Peyer's patch (tissue), 4 donors: ENCODE measurements at places on chromosomes 1 and 21. TPM values are rescaled to one million over a fixed set of nuclear protein-coding genes. Genes with fewer than 3 reads are reported as not detected.

- peak; percentile 28 for DNase-seq
These were observed 12.4 kb downstream of the HYI start for GRCh38 chr1:43441166-43441893.

GRCh38 chr1:200954434-200954833 is 59.7 kb downstream of the INAVA start:
- DNase-seq: no peak

DNA sequence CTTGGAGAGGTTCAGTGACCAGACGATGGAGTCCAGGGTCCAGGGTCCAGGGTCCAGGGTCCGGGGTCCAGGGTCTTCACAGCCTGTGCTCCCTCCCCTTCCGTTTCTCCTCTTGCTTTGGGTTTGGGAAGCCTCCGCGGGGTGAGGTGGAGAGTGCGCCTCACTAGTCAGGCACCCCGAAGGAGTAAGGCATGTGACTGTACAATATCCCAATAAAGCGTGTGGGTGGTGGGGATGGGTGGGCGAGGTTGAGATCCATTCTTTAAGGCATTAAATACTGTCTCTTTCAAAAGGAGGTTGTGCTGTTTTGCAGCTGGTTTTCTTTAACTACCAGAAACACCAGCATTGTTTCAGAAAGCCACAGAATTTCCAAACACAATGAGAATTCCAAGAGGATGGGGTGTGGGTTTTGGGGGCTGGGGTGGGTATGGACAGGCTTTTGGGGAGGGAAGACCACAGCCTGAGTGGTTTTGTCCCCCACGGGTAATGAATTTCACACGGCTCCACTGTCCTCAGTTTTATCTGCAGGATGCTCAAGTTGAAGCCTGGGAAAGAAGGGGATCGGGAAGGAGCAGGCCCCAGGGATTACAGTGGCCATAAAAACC is 65.7 kb downstream of the KIF26B start:
- DNase-seq: no peak

GRCh38 chr1:76870037-76870436 is 2.8 kb downstream of the ST6GALNAC5 start:
- DNase-seq: no peak

GNAT2 gene
- not detected for total RNA-seq

GRCh38 chr1:109047339-109047738 is 5.4 kb upstream of the WDR47 start:
- no peak for DNase-seq

DNA sequence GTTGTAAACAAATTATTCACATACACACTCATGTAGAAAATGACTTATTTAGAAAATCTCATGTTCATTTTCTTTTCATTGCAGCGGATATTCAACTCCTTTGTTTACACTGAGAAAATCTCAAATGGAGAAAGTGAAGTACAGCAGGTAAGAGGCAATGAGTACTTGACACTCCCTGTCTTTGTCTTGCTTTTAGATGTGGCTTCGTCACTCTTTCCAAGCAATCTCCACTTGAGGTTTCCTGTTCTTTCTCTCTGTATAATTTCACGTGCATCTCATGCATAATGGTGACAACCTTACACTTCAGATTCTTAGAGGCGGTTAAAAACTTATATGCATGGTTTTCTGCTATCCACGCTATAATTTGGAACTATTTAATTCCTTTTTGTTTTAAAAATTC is 80.6 kb downstream of the CACHD1 start:
- no peak for DNase-seq

- DNase-seq: no peak
These were observed 68.6 kb downstream of the SIPA1L2 start for GRCh38 chr1:232561381-232561780.

IFNLR1 gene
- total RNA-seq: 37.3 TPM

DNA sequence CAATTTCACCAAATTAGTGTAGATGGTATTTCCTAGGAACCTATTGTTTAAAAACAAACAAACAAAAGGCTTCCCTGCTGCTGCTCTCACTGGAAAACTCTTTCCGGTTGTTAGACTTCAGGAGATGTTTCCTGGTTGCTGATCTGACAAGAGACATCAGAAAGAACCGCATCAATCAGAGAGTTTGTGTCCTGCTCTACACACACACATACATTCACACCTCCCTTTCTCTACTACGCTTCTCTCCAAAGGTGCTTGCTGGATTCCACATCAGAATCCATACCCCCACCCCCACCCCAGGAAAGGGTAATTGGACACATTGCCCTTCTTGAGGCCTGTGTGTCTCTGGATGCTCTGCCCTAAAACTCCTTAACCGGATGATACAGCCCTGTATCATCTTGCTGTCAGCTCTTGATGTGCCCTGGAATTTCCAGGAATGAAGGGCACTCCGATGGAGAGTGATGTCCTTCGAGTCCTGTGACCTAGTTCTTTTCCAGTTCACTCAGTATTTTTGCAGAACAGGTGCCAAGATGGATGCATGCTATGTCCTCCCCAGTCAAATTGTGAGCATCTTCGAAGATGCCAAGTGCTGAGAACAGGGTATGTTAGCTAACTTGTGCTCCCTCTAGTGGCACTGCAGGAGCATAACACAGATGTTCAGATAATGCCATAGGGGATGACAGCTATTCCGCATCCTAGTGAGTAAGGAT is 113.7 kb upstream of the SLC35F3 start:
- peak; percentile 69 for DNase-seq

PDE4B gene
- total RNA-seq: 96.6 TPM

ADAMTSL4 gene
- total RNA-seq: 11.9 TPM

WNT3A gene
- not detected for total RNA-seq

GRCh38 chr21:26842974-26843932 is 2.0 kb downstream of the ADAMTS1 start:
- DNase-seq: peak; percentile 61

- DNase-seq: no peak
These were observed 13.5 kb upstream of the NTPCR start for GRCh38 chr1:232936941-232937340.

POGK gene
- 14.7 TPM for total RNA-seq

PIGC gene
- total RNA-seq: 21.2 TPM

DNA sequence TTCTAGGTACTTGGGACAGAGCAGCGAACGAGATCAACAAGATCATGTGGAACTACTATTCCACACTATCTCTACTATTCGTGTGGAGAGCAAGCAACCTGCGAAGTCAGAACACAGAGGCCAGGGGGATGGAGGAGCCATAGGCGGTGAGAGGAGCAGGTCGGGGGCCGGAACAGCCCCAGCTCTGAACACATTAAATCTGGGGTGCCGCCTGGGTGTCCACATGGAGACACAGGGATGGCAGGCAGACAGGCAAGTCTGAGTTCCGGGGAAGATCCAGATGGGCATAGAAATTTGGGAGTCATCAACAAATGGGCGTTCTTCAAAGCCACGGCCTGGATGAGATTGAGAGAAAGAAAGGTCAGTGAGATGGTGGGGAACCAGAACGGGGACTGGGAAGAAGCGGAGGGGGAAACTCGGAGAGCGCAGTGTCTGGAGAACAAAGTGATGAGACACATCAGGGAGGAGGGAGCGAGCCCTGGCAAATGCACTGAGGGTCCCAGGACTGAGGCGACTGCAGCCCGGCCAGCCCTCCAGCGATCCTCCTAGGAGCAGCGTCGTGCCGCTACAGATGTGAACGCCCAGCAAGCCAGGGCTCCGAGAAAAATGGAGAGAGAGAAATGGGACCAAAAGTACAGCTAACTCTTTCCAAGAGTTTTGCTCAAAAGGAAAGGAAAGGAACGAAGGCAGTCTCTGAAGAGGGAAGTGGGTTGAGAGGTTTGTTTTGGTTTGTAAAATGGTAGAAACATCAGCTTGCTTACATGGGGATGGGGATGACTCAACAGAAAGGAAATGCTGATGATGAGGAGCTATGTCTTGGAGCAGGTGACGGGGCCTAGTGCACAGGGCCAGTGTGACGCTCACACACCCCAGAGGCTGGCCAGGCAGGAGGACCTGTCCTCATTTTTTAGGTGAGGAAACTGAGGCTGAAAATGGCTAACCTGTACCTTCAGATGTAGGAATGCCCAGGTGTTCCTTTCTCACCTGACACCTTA is 84.5 kb downstream of the GLIS1 start:
- no peak for DNase-seq

DESI2 gene
- 19.8 TPM for total RNA-seq
